IMR-90 (cell line): ENCODE measurements at places on chromosomes 13 and 19. TPM values are rescaled to one million over a fixed set of nuclear protein-coding genes. Genes with fewer than 3 reads are reported as not detected.

TEX26 gene
- not detected in 2 replicates for polyA plus RNA-seq

RAB3A gene
- polyA plus RNA-seq: 13.4 and 13.6 TPM in 2 replicates

ZNF254 gene
- polyA plus RNA-seq: 2.7 and 4.4 TPM in 2 replicates

DNA sequence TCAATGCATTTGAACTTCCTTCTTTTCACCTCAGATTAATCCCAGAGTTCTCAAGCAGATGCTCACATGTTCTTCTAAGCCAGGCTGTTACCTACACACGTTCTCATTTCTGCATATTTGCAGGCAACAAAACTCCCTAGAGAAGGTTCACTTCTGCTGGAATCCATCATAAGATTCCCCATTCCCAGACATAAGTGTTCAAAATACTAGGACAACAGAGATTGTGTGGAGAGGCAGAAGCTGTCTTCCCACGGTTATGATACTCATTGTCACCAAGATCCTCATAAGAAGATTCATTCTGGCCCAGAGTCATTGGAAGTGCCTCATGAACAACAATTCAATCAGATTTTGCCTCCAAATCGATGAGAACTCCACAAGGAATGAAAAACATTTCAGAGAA, 931.6 kb upstream of the MIR17HG start:
- H3K27me3 ChIP-seq: no peaks in the 10 kb centered on the region
- no peak overlapping the region for H3K27ac ChIP-seq
- no peak for DNase-seq
- H3K4me3 ChIP-seq: no peak overlapping the region
- peaks cover 5% of the 10 kb centered on the region; the same call in 1 of the 2 replicates for H3K4me1 ChIP-seq

CLPTM1 gene
- 88.8 and 93.2 TPM in 2 replicates for polyA plus RNA-seq

PSG6 gene
- 0.07 TPM in 1 of 2 replicates, not detected in the other for polyA plus RNA-seq

SHISA2 gene
- not detected in 2 replicates for polyA plus RNA-seq

- no peak overlapping the region for H3K27ac ChIP-seq
- no peak overlapping the region for H3K4me3 ChIP-seq
- peaks cover 2% of the 10 kb centered on the region; the same call in 1 of the 2 replicates for H3K27me3 ChIP-seq
These were observed 77.5 kb upstream of the SCEL start for GRCh38 chr13:77457966-77458365.

DNA sequence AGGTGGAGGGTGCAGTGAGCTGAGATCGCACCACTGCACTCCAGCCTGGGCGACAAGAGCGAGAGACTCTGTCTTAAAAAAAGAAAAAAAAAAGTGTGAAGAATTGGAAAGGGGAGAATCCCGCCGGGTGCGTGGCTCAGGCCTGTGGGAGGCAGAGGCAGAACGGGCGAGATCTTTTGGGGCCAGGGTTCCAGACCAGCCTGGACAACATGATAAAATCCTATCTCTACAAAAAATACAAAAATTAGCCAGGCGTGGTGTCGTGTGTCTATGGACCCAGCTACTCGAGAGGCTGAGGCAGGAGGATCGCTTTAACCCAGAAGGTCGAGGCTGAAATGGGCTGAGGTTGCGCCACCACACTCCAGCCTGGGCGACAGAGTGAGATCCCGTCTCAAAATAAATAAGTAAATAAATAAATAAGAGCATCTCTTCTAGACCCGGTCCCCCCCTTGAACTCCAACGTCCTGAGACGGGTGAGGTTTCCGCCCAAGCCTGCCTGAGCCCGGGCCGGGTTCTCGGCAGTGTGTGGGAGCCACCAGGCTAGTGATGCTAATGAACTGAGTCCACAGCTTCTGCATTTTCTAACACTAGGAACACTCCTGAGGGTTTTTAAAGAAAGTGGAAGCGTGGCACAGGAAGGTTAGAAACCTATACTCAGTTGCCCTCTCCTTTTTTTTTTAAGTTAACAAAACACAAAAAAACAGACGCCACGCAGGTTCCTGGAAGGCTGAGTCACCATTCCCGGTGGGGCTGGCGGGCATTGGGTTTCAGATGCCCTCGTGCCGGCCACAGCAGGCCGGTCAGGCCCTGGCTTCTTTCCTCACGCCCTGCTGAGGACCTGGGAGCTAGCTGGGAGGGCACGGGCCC, 22.0 kb downstream of the GPX4 start:
- H3K4me3 ChIP-seq: no peak overlapping the region
- peak overlapping the region; percentile 18 for H3K27ac ChIP-seq
- H3K4me1 ChIP-seq: peaks cover 17% of the 10 kb centered on the region
- H3K27me3 ChIP-seq: no peaks in the 10 kb centered on the region
- peak; percentile 41 for DNase-seq
- peaks cover 73% of the 10 kb centered on the region for H3K36me3 ChIP-seq

TNNT1 gene
- polyA plus RNA-seq: 2.5 and 2.6 TPM in 2 replicates

DNA sequence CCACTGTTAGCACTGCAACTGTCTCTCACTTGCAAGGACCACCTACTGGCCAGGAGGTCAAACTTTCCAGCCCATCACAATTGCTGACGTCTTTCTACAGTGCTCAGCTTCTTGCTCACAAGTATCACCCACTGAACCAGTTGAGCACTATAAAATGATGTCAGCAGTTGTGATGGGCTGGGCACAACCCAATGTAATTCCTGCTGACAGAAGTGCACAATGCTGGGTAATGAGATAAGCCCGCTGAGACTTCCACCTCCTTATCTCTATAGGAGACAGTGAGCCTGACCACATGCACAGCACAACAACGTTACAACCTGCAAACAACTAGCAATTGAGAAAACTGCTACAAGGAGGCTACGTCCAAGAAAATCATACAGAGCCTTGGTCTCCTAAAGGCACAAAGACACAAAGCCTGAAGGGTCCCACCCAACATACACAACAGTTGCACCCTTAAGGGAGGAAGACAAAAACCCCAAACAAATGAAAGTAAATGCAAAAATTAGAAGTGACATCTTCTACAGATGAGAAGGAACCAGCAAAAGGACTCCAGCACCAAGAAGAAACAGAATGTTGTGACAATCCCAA, 273.2 kb downstream of the LIG4 start:
- H3K4me3 ChIP-seq: no peak overlapping the region
- no peak for DNase-seq
- peaks cover 15% of the 10 kb centered on the region for H3K27me3 ChIP-seq
- no peak overlapping the region for H3K27ac ChIP-seq

DNA sequence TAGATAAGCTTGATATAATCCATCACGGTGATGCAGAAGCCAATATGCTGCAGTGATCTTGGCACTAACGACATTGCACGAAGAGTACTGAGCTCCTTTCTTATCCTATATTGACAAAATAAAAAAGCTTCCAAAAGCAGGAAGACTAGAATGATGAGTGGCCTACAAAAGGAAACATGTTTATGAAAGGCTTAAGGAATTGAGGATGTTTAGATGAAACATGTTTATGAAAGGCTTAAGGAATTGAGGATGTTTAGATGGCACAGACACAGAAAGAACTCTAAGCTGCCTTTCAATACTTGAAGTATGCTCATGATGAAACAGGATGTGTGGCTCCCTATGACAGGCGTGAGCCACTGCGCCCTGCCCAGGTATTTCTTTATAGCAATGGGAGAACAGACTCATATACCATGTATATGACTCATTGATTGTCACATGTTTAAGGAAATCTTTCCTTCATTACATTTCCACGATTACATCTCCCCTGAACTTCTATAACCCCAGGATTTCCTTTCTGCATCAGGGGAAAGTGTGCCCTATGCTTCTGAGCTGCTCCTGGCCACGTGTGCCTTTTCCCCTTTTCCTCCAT, 690.8 kb upstream of the ARGLU1 start:
- H3K36me3 ChIP-seq: no peaks in the 10 kb centered on the region
- H3K27ac ChIP-seq: peak overlapping the region; percentile 77
- peaks cover 13% of the 10 kb centered on the region for H3K4me1 ChIP-seq
- peak; percentile 95 for DNase-seq
- H3K4me3 ChIP-seq: no peak overlapping the region
- H3K27me3 ChIP-seq: no peaks in the 10 kb centered on the region
